T-helper 2 cell treated with Interferon-gamma antibody and Interleukin-4, amounts not matched to agents 5 μg/mL and 100 μg/mL, for 36 hours (primary cell): ENCODE measurements at places on chromosomes 6 and 20.
A peak's percentile ranks its signal among the peaks of the same experiment; 100 is the strongest.

GRCh38 chr6:44662461-44663121 lies 275.1 kb downstream of the CDC5L start:
- no peak for DNase-seq

- no peak for DNase-seq
Observed at GRCh38 chr6:161584051-161584450, 310.2 kb upstream of the AGPAT4 start.

DNA sequence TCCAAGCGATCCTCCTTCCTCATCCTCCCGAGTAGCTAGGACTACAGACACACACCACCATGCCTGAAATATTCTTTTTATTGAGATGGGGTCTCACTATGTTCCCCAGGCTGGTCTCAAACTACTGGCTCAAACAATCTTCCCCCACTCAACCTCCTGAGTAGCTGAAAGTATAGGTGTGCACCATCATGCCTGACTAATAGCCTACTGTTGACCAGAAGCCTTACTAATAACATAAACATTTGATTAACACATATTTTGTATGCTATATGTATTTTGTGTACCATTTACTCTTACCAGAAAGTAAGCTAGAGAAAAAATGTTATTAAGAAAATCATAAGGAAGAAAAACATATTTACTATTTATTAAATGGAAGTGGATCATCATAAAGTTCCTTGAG lies 11.9 kb upstream of the WFDC10A start:
- DNase-seq: no peak

DNA sequence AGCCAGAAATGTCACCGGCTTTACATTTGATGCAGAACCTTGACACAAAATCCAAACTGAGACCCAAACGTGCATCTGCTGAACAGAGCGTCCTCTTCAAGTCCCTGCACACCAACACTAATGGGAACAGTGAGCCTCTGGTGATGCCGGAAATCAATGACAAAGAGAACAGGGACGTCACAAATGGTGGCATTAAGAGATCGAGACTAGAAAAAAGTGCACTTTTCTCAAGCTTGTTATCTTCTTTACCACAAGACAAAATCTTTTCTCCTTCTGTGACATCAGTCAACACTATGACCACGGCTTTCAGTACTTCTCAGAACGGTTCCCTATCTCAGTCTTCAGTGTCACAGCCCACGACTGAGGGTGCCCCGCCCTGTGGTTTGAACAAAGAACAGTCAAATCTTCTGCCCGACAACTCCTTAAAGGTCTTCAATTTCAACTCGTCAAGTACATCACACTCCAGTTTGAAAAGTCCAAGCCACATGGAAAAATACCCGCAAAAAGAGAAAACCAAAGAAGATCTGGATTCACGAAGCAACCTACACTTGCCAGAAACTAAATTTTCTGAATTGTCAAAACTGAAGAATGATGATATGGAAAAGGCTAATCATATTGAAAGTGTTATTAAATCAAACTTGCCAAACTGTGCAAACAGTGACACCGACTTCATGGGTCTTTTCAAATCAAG lies 108.4 kb downstream of the RTN4IP1 start:
- DNase-seq: peak; percentile 92

DNA sequence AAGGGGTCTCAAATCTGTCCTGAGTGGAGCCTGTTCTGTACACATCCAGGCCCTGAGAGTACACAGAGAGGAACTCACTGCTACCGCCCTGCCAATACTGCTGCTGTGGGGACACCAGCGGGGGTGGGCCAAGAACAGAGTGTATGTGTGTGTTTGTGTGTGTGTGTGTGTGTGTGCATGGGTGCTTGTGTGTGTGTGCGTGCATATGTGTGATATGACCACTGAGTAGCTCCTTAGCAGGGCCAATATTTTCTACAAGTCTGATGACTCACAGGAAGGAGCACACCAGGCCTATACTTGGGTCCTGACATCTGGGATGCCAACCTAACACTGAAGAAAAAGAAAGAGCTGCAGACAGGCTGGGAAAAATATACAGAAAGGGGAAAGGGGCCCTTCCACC lies 1.4 kb downstream of the RAET1E start:
- no peak for DNase-seq
